SJSA1 (cell line): ENCODE measurements at places on chromosomes 1 and 21. TPM values are rescaled to one million over a fixed set of nuclear protein-coding genes. Genes with fewer than 3 reads are reported as not detected.
A peak's percentile ranks its signal among the peaks of the same experiment; 100 is the strongest.

DNA sequence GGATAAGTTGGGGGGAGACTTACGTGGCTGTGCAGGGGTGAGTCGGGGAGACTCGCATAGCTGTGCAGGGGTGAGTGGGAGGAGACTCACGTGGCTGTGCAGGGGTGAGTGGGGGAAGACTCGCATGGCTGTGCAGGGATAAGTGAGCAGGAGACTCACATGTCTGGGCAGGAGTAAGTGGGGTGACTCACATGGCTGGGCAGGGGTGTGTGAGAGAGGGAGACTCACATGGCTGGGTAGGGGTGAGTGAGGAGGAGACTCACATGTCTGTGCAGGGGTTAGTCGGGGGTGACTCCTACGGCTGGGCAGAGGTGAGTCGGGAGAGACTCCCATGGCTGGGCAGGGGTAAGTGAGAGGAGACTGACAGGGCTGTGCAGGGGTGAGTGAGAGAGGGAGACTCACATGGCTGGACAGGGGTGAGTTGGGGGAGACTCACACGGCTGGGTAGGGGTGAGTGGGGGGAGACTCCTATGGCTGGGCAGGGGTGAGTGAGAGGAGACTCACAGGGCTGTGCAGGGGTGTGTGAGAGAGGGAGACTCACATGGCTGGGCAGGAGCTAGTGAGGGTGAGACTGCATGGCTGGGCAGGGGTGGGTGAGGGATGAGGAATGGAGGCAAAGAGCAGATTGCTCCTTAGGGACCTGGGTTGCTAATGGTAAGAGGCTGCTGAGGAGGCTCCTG is 56.0 kb upstream of the ABCG1 start:
- no peaks in the 10 kb centered on the region for H3K36me3 ChIP-seq
- H3K27me3 ChIP-seq: no peaks in the 10 kb centered on the region
- peaks cover 6% of the 10 kb centered on the region for H3K4me1 ChIP-seq
- H3K27ac ChIP-seq: no peak overlapping the region

- H3K27me3 ChIP-seq: no peaks in the 10 kb centered on the region; the same call in 1 of the 2 replicates
- no peak for DNase-seq
- no peaks in the 10 kb centered on the region for H3K4me1 ChIP-seq
- no peaks in the 10 kb centered on the region for H3K36me3 ChIP-seq
- no peak overlapping the region for H3K27ac ChIP-seq
These were observed 5.9 kb upstream of the DPT start for GRCh38 chr1:168734946-168735345.

DNA sequence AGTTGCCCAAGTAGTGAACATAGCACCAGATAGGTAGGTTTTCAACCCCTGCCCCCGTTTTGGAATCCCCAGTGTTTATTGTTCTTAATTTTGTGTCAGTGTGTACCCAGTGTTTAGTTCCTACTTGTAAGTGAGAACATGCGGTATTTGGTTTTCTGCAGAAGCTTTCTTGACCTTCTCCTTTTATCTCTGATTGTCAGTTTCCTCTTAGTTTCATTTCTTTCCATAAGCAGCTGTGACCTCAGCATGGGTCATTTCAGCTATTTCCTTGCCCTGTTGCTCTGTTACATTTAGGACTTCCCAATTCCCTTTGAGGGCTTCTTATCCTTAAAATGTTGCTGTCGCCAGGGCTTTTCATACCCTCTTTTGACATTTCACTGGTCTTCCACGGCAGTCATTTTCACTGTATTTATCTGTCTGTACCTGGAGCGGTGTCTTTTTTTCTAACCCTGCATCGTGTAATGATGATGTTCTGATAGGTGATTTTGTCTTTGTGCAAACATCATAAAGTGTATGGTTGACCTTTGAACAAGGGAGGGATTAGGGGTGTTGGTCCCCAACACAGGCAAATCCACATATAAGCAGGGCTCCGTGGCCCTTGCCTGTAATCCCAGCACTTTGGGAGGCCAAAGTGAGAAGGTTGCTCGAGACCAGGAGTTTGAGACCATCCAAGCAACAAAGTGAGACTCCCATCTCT is 15.0 kb downstream of the ITSN1 start:
- peaks cover 32% of the 10 kb centered on the region for H3K4me1 ChIP-seq
- peaks cover 5% of the 10 kb centered on the region; the same call in 1 of the 2 replicates for H3K36me3 ChIP-seq
- no peak overlapping the region for H3K4me3 ChIP-seq
- no peak for DNase-seq
- H3K27ac ChIP-seq: peak overlapping the region; percentile 48

GRCh38 chr1:242432491-242433095 is 91.9 kb downstream of the PLD5 start:
- H3K4me1 ChIP-seq: no peaks in the 10 kb centered on the region
- H3K27me3 ChIP-seq: 0 out of 2 replicates have a peak, but pooled peaks cover 3% of the 10 kb centered on the region
- no peak overlapping the region for H3K27ac ChIP-seq
- H3K36me3 ChIP-seq: no peaks in the 10 kb centered on the region
- H3K4me3 ChIP-seq: no peak overlapping the region

DNA sequence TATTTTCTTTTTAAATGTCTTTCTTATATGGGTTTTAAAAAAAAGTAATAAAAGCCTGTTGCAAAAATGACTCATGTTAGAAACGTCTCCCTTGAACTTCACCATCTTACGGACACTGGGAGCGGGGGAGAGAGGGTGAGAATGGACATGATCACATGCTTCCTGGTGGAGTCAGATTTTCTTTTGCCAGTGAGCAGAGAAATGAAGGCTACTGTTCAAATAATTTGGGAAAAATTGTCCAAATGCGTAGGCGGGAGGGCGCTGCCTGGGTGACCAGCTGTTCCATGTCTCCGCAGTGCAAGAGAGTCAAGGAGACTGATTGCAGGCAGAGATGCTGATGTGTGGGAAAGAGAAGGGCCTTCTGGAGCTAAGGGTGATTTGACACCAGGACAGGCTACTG is 23.1 kb downstream of the EIF2D start:
- peaks cover 28% of the 10 kb centered on the region for H3K4me1 ChIP-seq
- DNase-seq: peak; percentile 76
- no peaks in the 10 kb centered on the region for H3K27me3 ChIP-seq
- H3K36me3 ChIP-seq: peaks cover 37% of the 10 kb centered on the region

Gene STUM
- total RNA-seq: 0.03 TPM in 1 of 2 replicates, not detected in the other
